ENCODE measurements at places on chromosomes 6 and 20. TPM values are rescaled to one million over a fixed set of nuclear protein-coding genes. Genes with fewer than 3 reads are reported as not detected.

DNA sequence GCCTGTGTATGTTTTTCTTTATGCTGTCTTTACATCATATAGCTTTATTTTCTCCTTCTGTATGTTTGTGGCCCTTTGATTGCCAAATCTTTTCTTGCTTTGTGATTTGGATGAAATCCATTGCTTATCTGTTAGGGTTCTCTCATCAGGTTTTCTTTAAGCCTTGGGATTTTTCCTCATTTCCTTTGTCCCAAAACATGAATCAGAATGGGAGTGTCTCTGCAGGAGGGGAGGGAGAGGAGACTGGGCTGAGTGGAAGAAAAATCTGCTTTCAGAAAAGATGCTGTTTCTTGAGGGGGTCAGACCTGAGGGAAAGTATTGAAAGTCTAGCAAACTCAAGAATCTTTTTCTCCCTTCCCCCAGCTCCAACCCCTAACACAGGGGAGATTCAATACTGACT is 758.0 kb upstream of the MMS22L start:
- no peak overlapping the region for H3K4me3 ChIP-seq
- no peaks in the 10 kb centered on the region for H3K4me1 ChIP-seq
- no peaks in the 10 kb centered on the region for H3K27me3 ChIP-seq
- no peak overlapping the region for H3K27ac ChIP-seq
- no peak for DNase-seq
- no peaks in the 10 kb centered on the region for H3K36me3 ChIP-seq

The PCMTD2 gene
- total RNA-seq, result 180 TPM

The PROKR2 gene
- not detected for total RNA-seq

GRCh38 chr6:103273048-103273447 is 1586.7 kb downstream of the HACE1 start:
- DNase-seq, result no peak
- H3K27ac ChIP-seq, result no peak overlapping the region
- no peaks in the 10 kb centered on the region for H3K27me3 ChIP-seq
- H3K4me1 ChIP-seq, result no peaks in the 10 kb centered on the region
- no peaks in the 10 kb centered on the region for H3K36me3 ChIP-seq

- no peaks in the 10 kb centered on the region for H3K36me3 ChIP-seq
- no peaks in the 10 kb centered on the region for H3K27me3 ChIP-seq
- no peak overlapping the region for H3K27ac ChIP-seq
- H3K4me1 ChIP-seq, result no peaks in the 10 kb centered on the region
- no peak overlapping the region for H3K4me3 ChIP-seq
Observed at GRCh38 chr20:54237116-54237943, 29.4 kb downstream of the PFDN4 start.

DNA sequence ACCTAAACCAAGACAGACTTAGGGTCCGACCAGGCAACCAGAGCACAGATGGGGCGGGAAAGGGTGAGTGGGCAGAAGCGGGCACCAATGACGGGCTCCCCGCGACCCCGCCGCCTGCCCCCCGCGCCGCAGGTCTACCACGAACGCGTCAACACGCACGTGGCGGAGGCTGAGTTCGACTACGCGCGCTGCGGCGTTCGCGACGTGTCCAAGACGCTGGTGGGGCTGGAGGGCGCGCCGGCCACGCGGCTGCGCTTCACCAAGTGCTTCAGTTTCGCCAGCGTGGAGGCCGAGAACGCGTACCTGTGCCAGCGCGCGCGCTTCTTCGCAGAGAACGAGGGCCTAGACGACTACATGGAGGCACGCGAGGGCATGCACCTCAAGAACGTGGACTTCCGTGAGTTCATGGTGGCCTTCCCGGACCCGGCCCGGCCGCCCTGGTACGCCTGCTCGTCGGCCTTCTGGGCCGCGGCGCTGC is 5.1 kb downstream of the TMEM151B start:
- H3K4me3 ChIP-seq, result peak overlapping the region; percentile 39
- no peak for DNase-seq
- H3K36me3 ChIP-seq, result no peaks in the 10 kb centered on the region

DNA sequence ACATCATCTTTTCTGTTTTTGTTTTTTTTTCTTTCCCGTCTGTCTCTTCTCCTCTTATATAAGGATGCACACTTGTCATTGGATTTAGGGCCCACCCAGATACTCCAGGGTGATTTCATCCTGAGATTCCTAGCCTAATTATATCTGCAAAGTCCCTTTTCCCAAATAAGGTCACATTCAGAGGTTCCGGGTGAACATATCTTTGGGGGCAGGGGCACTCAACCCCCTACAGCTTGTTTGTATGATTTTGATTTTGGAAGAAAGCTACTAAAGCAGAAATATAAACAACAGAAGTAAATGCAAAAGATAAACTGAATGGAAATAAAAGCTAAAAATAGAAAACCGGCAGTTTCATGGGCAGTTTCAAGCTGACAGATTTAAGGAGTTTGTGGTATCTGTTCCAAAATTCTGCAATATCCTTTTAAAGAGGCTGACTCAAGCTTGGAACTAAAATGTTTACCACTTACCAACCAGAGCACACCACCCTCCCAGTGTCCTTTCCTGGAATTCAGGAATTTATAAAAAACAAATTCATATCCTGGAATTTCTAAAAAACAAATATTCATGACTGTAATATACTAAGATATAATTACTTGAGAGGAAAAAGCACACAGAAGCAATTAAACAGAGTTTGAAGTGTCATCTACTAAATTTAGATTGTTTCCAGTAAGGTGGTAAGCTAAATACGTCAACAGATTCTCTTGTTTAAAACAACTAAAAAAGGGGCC is 100.0 kb upstream of the CARMIL1 start:
- no peaks in the 10 kb centered on the region for H3K36me3 ChIP-seq
- H3K27me3 ChIP-seq, result no peaks in the 10 kb centered on the region
- no peak for DNase-seq
- H3K4me3 ChIP-seq, result no peak overlapping the region

The CEP162 gene
- total RNA-seq, result 3.5 TPM

DNA sequence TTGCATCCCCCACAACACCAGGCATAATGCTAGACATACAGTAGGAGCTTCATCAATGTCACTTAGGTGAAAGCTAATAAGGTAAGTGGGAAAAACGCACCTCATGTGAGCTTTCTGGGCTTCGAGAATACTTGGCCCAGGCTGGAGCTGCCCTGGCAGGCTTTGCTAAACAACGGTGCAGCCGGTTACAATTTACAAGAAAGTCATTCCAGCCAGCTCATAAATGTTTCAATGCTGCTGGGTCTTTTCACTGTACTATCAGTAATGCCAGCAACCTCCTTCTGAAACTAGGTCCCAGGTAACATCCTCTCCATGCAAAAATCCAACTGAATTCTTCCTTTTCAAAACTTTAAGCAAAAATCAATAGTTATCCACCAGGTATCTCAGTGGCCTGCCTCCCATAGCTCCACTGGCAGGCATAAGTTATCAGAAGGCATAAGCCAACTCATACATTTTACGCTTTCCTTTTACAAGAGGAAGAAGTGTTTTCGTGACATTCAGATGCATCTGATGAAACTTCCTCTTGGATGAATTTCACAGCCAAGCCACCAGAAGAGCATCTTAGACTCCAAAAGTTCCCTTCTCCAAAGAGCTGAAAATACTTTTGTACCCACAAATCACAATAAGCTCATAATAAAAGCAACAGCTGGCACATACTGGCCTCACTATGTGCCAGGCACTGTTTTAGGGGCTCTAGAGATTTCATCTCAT is 56.3 kb downstream of the RTN4IP1 start:
- no peak for DNase-seq
- H3K36me3 ChIP-seq, result peaks cover 6% of the 10 kb centered on the region
- no peaks in the 10 kb centered on the region for H3K4me1 ChIP-seq
- H3K27ac ChIP-seq, result no peak overlapping the region

GRCh38 chr6:153096031-153096430 is 35.1 kb downstream of the RGS17 start:
- H3K27me3 ChIP-seq, result no peaks in the 10 kb centered on the region
- H3K27ac ChIP-seq, result no peak overlapping the region
- H3K4me3 ChIP-seq, result no peak overlapping the region
- H3K36me3 ChIP-seq, result no peaks in the 10 kb centered on the region

All from right atrium auricular region (tissue), 2 donors.